ENCODE measurements at places on chromosomes 5 and 9. TPM values are rescaled to one million over a fixed set of nuclear protein-coding genes. Genes with fewer than 3 reads are reported as not detected.

- no peak for DNase-seq
Observed at GRCh38 chr5:143146161-143146560, 257.3 kb downstream of the NR3C1 start.

DNA sequence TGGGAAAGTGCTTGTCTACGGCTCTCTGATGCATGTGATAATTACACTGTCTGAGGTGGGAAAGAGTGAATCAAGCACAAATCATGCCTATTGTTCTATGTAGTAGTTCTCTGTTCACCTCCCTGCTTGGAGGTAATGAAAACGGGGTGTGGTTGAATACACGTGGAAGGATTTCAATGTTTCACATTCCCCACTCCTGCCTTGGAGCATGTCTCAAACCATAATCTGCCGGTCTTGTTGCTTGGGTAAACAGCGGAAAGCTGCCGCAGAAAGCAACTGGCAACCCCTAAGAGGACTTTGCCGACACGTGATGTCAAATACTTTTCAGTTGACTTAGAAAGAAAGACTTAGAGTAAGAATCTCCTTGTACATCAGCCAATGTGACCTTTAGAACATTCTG, 63.5 kb upstream of the MOCS2 start:
- peak; percentile 27 for DNase-seq

DNA sequence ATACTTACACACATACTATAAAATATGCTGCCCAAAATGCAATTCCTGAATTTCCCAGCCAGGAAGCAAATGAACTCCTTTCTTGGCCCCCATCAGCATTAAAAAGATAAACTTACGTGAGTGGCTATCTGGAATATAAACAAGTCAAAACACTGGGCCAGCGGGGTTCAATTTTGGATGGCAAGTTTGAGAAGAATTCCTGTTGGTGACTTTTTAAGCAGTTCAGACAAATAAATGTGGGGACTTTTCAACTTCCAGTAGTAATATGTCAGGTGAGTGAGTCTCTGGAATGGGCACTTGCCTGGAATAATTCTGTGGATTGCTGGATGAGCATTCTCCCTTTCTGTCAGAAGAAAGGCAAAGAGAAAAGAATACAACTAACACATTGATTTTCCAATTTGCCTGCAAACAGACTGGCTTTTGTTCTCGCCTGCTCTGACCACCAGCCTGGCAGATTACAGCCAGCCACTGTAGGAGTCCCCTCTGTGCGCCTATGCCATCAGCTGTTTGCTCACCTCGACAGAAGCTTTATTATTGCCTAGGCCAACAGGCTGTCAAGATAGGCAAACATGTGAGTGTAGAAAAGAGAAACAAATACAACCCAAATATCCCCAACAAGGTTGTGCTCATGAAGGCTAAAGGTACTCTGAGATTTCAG, 78.6 kb downstream of the MRPS27 start:
- no peak for DNase-seq

DNA sequence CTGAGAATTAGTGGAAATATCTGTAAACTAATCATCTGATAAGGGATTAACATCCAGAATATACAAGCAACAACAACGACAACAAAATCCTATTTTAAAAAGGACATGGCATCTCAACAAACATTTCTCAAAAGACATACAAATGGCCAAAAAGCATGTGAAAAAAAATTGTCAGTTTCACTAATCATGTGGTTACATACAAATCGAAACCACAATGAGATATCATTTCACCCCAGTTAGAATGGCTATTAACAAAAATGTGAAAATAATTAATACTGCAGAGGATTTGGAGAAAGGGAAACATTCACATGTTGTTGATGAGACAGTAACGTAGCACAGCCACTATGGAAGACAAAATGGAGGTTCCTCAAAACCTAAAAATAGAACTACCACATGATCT, 69.5 kb downstream of the ERP44 start:
- no peak for DNase-seq

- no peak for DNase-seq
Observed at GRCh38 chr5:107385708-107386107, 285.0 kb downstream of the EFNA5 start.

GRCh38 chr5:180898621-180899246, at the start of gene BTNL8:
Gene BTNL8, plus strand, starts transcription at chr5:180899159. Its CDS starts 152 bp downstream, at chr5:180899311.
- DNase-seq = no peak

GRCh38 chr9:93613174-93613573, 36.8 kb downstream of the PHF2 start:
- no peak for DNase-seq

GRCh38 chr9:4424891-4425290, 65.4 kb upstream of the SLC1A1 start:
- no peak for DNase-seq

- no peak for DNase-seq
Observed at GRCh38 chr9:24824607-24825006, 278.9 kb upstream of the IZUMO3 start.

GRCh38 chr9:36056896-36057295, 20.2 kb downstream of the RECK start:
- no peak for DNase-seq

GRCh38 chr9:316382-316965, 101.8 kb downstream of the DOCK8 start:
- no peak for DNase-seq

- DNase-seq = no peak
Observed at GRCh38 chr5:151820271-151820670, 48.5 kb downstream of the G3BP1 start.

GRCh38 chr5:164934039-164934438, 1428.6 kb downstream of the MAT2B start:
- no peak for DNase-seq

- no peak for DNase-seq
Observed at GRCh38 chr5:103436112-103436511, 126.5 kb downstream of the NUDT12 start.

- DNase-seq = no peak
Observed at GRCh38 chr5:53110156-53110555, 599 bp upstream of the MOCS2 start.

DNA sequence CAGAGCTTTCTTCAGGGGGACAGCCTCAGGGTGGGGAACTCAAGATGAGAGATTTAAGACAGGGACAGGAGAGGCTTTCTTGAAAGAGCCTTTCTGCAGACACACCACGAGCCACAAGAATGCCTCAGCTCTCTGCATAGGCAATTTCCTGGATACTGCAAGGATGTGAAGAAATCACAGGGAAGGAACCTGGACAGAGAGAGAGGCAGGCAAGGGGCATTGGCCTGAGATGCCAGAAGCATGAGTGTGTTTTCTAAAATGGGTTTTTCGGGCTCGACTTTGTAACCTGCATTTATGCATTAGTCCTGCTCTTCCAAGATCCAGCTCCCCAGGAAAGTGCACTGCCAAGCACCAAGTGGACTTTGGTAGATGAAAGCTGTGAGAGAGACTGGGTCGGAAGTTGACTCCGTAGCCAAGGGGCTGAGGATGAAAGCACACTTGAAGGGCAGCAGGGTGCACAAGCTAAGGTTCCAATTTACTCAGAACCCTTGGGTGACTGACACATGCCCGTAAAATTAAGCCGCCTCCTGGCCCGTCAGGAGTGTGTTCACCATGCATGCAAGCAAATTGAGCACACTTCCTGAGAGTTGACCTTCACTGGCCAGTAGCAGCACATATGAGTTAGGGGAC, 90.9 kb downstream of the CFAP90 start:
- DNase-seq = no peak

GRCh38 chr9:86486891-86487837, 133.0 kb upstream of the TUT7 start:
- DNase-seq = no peak

- no peak for DNase-seq
Observed at GRCh38 chr5:146794326-146795029, 84.1 kb downstream of the PPP2R2B start.

- DNase-seq = no peak
Observed at GRCh38 chr9:136831720-136832104, 10.6 kb upstream of the AJM1 start.

DNA sequence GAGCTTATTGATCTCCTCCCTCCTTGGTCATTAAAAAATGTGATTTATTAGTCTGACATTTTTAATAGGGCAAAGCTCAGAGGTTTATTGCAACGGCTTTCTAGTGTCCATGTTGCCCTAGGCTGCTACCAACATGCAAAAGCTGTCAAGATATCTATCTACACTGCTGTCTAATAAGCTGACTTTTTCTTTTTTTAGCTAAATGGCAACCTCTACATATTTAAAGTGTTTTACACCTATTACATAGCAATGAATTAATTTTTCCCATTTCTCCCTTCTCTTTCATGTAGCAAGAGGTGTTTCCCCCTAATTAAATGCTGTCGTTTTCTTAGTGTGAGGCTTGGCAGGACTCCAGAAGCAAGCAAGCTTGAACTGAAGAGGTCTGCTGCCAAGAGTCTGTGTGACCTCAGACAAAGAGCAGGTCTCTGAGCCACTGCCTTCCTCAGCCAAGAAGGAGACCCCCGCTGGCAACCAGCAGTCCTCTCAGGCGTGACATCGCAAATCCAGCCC, 79.4 kb downstream of the GAS1 start:
- DNase-seq = no peak

DNA sequence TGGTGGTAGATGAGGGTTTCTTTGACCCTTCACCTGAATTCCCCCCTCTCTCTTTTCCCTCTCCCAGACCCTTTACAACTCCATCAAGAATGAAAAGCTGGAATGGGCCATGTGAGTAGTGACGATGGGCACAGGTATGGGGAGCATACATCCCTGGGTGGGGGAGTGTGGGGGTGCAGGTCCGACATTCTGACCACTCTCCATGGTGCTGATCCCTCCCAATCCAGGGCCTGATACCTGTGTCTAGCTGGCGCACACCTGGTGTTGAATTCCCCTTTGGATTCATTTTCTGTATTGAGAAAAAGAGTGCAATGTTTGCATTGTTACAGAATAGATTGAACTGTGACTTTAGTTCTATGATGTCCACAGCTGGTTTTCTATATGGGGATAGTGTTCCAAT, 40.0 kb downstream of the PSD2 start:
- DNase-seq = no peak

- no peak for DNase-seq
Observed at GRCh38 chr9:32378496-32378895, 5.9 kb upstream of the ACO1 start.

DNA sequence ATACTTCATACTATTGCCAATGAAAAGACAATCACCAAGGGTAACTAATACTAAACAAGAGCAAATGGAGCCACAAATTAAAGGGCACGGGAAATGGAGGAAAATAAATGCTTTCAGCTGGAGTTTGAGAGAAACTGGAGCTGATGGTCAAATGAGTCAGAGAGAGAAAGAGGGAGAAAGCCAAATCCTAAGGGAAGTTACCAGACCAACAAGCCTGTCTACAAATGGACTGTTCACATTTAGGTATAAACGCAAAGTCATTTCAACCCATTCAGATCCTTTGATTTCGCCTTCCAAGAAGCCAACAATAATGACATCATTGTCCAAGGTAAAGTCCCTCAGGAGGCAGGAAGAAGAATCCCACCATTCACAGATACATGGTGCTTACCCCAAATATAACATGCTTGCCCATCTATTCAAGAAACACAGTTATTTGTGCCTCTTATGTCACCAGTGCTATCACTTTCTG, 351.8 kb downstream of the RAB3C start:
- no peak for DNase-seq

DNA sequence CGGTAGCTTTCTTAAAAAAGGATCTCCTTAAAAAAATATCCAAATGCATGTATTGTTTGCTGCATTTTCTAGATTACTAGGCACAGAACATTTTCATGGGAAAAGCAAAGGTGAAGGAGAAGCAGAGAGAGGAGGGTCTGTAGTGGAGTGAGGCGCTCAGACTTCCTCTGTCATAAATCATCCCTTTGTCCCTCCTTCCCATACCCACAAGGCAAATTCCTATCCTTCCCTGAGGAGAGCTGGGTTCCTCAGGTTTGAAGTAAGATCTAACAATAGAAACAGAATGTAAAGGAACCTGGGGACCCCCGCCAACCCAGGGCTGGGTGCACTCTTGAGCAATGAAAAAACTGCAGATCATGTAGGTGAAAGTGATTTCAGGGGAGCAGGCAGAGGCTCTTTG, 149.2 kb upstream of the ANKH start:
- no peak for DNase-seq

DNA sequence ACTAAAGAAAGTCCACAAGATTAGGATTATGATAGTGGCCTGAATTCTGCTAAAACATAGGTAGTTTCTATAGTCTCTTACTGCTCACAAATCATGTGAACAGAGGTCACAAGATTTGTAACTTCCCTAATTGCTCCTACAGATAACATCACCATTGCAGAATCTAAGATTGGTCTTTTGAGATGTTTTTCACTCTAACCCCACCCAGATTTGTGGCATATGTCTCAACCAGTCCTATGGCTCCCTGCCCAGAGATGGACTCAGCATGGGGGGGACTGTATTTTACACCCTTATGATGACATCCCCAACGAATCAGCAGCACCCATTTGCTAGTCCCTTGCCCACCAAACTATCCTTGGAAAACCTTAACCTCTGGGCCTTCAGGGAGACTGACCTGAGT, 1046.2 kb downstream of the CDH12 start:
- DNase-seq = no peak

DNA sequence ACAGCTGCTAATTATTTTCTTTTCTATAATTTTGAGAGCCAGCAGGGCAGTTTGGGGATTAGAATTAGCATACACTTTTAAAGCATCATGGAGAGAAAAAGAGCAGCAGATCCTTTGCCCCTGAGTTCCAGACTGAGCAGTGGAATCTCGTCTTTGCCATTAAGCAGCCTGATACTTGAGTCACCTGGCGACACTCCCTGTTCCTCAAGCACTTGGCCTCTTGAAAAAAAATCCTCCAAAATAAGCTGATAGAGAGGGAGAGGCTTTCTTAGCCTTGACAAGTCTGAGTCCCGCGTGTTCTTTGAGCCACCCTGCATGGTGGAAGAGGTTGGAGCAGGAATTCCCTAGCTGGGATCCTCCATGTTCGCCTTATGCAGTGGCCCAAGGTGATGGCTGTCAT, 398.3 kb downstream of the IRX2 start:
- DNase-seq = no peak

DNA sequence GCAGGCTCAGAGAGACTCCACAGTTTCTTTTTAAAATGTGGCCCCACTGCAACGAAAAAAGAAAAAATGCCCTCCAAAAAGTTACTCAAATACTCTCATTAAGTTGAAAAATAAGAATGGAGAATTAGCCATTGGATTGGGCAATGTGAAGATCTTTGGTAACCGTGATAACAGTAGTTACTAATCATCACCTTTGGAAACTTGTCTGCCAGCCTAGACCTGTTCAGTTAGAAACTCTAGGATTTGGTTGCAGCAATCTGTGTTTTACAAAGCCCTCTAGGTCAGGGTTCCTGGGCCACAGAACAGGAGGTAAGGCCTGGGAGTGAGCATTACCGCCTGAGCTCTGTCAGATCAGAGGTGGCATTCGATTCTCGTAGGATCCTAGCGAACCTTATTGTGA, 34.2 kb downstream of the VPS13A start:
- no peak for DNase-seq

DNA sequence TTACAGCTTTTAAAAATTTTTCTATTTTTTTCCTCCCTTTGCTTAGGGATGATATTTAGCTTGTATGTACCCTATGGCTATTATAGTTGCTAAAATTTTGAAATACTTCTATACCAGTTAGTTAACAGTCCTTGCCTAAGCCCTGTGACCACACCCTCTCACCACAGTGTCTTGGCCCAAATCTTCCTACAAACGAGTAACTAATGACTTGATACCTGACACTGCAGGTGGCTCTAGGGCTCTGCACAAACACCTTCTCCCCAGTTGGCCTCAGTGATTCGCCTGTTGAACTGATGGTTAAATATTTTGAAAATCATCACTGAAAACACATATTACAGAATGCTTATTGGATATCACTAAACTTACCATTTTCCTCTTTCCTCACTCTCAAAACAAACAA, 449.6 kb upstream of the CHD1 start:
- no peak for DNase-seq

Gene ADAMTSL2
- total RNA-seq = not detected

Gene OR1J2
- total RNA-seq = not detected

Gene ZFP37
- 1.1 TPM for total RNA-seq

Gene SMU1
- total RNA-seq = 17.5 TPM

Gene ANGPTL2
- total RNA-seq = 18.1 TPM

Gene ZNF782
- 13.4 TPM for total RNA-seq

Data from lower leg skin (tissue), 4 donors.